NCI-H345 (cell line): ENCODE measurements at places on chromosomes 3 and 15.

GRCh38 chr3:46455231-46456115 lies 9.2 kb downstream of the LTF start:
- DNase-seq, result no peak

DNA sequence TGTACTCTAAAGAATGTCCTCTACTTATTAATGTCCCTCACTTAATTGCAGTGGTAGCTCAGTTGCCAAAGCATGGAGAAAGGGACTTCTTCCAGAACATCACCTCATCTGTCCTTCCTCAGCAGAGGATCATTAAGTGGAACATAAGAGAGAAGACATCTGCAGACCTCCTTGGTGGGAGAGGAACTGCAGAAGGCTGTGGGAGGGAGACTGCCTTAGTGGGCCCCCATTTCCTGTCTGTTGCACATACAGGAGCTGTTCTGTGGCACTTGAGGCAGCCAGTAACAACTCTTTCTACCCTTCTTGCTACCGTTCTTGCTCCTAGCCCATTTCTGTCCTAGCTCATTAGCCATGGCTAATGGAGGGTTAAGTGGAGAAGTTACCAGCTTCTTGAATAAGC lies 33.6 kb downstream of the HPS3 start:
- DNase-seq, result no peak

- no peak for DNase-seq
These were observed 381.2 kb upstream of the ATP11B start for GRCh38 chr3:182412066-182412465.

DNA sequence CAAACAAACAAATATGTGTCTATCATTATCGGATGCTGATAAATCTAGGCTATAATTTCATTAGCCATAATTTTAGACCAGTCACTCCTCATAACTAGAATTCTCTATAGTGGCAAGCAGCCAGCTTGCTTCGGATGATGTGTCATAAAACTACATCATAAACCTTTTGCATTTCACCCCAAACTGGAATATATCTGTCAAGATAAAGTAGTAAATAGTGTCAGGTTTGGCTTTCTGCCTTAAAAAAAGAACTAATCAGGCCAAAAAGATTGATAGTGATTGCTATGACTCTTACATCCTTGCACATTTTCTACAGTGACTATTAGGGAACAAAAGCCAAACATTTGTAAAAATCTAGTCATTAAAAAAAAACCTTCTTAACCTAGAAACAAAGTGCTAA lies 51.0 kb downstream of the DPPA2 start:
- DNase-seq, result no peak

DNA sequence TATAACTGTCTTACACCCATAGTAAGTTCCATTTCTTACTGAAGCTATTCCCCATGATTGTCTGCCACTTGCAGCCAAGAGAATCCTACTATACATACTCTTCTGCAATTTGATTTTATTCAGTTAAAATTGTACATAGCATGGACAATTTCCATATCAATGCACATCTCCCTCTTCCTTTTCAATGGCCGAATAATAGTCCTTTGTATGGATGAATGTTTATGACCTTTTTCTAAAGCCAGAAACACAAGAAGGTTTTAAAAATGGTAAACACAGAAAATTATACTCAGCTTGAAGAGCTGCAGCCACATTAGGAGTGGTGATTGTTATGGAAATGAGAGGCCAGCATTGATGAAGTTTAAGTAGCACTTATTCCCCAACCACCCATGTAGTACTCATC lies 8.5 kb upstream of the ERC2 start:
- DNase-seq, result peak; percentile 14

DNA sequence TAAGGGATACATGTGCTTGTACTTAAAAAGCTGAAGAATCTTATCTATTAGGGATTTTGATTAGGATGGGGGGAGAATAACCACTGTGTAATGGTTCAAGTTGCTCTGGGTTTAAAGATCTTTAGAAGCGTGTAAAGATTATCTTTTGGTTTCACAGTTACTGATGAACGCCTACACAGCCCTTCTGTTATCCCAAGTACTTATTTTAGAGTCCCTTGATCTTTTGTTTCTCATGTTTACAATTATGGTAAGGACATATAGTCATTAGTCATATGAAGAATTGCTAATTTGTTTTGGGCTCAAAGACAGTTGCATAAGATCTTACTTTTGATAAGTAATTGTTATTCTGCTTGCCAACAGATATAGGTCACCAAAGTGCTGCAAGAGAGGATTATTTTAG lies 160.1 kb downstream of the PLCL2 start:
- DNase-seq, result no peak

DNA sequence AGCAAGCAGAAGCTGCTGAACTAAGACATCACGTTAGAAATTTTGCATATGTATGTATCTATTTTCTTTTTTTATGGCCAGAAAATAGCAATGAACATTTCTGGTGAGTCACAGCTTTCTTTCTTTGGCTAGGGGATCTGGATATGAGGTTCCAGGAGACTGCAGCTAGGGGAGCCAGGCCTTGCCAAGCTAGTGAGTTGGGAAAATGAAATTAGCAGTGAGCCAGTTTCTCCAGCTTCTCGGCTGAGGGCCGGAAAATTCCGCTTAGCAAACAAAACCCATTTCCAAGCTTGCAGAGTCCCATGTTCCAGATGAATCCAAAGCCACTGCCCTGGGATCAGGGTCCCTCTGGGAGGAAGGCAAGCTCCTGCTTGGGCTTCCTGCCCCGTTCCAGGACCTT lies 137.6 kb downstream of the SRGAP3 start:
- DNase-seq, result no peak

GRCh38 chr3:47578119-47578632 lies 489 bp downstream of the CSPG5 start:
- peak; percentile 28 for DNase-seq

- no peak for DNase-seq
These were observed 1001.4 kb downstream of the SQOR start for GRCh38 chr15:46636206-46636605.

GRCh38 chr3:154889227-154889634 lies 190.9 kb upstream of the MME start:
- DNase-seq, result no peak

DNA sequence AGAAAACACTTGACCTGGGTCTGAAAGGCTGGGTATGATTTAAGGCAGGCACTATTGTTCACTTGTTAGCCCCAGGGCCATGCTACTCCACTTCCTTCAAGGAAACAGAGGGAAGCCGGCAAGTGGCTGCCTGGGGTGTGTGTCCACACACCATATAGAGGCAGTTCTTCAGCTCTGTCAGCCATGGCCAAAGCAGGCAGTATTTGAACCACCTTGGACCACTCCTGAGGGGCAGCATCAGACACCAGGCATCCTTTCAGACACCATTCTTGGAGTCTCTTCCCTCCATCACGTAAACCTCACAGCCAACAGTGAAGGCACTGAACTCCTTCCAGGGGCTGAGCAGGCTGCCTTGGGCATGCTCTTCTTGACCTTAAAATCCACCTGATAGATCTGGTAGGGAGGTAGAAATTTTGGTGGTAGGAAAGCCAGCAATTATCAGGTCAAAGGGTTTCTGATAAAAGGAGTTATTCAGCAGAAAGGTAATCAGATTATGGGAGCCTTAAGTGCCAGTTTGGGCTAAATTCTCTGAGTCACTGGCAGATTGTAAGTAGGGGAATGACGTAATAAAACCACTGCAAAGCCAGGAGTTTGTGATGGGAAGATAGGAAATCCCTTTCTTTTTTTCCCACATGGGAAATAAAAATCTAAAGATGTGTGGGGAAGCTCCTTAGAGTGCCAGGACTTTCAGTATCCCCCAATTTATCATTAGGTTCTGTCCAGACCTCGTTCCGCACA lies 20.2 kb downstream of the TGFBR2 start:
- no peak for DNase-seq

GRCh38 chr3:160616716-160617115 lies 51.3 kb upstream of the KPNA4 start:
- DNase-seq, result no peak

DNA sequence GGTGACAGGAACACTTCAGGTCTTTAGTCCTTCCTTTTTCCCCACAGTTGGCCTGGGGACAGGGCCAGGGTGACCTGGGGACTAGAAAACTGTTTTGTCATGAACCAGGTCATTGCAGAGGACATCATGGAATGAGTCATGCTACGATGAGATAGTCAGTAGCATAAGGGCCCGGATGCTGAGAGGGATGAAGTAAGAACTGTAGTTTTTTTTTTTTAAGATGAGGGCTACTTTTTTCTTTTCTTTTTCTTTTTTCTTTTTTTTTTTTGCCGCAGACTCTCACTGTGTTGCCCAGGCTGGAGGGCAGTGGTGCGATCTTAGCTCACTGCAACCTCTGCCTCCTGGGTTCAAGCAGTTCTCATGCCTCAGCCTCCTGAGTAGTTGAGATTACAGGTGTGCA lies 8.0 kb downstream of the MAP2K5 start:
- DNase-seq, result no peak

- no peak for DNase-seq
These were observed 363.8 kb upstream of the NAALADL2 start for GRCh38 chr3:174495311-174495710.

- DNase-seq, result no peak
These were observed 1080.8 kb downstream of the TUSC7 start for GRCh38 chr3:117790235-117790987.

GRCh38 chr3:190205739-190206138 lies 85.0 kb upstream of the P3H2 start:
- no peak for DNase-seq

GRCh38 chr3:130895690-130896488 lies 2.0 kb downstream of the ATP2C1 start:
- DNase-seq, result no peak

GRCh38 chr15:82043130-82043673 lies 2.6 kb downstream of the MEX3B start:
- no peak for DNase-seq

- DNase-seq, result no peak
These were observed 23.3 kb downstream of the RASGRF1 start for GRCh38 chr15:79067072-79067833.

- no peak for DNase-seq
These were observed 259.9 kb upstream of the NR2F2 start for GRCh38 chr15:96070636-96071035.

DNA sequence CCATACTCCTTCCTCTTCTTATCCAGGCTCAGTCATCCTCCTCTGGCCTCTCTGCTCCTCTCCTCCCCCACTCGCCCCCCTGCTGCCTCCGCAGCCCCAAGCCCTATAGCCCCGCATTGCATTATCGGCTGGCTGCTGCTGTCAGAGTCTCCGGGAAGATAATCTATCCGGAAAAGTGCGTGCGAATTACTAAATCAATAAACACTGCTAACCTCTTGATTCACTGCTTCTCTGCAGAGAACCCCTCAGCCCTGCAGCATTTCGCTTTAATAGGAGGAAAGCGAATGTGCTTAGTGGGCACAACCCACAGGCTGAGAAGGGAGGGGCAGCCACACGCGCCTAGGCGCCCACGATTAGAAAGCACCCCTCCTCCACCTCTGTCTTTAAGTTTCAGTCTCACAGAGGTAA lies 167.6 kb downstream of the ABHD5 start:
- DNase-seq, result no peak

DNA sequence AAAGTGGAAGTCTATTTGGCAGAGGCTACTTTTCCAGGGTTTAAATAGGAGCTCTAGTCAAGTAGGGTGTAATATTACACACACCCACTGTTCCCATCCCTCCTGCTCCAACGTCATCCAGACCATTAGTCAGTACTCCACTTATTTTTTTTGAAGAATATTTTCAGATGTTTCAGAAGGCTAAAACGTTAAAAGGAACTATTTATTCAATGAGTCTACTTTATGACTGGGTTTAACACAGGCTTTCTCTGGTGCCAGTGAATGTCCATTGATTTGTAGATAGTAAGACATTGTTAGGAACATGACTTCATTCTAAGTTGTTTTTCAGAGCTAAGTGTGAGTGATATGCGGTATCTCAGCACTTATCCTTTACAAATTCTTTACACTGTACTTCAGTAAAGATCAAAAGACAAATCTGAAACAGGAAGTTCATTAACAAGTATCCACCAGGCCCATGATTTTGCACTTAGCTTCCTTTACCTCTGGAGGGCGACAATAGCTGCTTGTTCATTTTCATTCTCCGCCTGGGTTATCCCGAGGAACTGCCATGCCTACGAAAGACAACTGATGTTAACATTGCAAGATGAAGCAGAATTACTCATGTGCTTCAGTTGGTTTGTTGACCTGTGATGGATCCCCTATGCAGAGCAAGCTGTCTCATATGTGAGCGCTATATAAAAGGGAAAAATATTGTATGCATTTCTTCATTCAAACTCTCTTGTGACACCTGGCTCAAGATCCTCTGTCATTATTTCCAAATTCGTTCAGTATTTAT lies 158.7 kb downstream of the USP13 start:
- peak; percentile 72 for DNase-seq

DNA sequence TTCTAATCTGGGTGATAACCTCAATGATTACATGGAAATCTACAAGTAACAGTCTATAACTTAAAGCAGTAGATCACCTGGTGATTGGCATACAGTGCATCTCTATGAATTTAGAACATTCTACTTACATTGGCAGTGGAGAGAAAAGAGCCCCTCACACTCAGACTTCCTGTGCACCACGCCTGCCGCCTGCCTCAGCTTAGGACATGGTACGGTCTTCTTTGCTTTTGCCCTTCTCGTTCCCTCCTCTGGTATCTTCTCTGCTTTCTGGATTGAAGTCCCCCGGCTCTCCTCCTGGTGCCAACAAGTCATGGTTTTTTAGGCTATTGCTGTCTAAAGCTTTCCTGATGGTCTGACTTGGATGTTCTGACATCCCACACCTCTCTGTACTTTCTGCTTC lies 7.9 kb upstream of the KCNMB3 start:
- DNase-seq, result no peak

DNA sequence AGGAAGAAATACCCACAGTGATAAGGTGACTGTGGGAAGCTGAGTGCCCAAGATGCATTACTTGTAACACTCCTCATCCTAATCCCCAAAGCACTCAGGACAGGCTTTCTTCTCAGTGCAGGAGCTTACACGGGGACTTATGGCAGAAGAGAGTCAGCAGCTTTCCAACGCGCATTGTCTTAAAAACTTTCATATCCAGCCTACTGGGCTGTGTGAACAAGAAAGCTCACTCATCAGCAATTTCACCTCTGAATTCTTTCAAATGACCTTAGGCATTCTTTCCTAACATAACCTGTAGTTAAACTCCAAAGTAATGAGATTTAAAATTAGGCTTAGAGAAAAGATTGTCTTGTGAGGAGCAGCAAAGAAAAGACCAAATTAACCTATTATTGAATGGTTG lies 132.3 kb downstream of the KCNAB1 start:
- no peak for DNase-seq

- DNase-seq, result no peak
These were observed 22.5 kb upstream of the BFSP2 start for GRCh38 chr3:133377396-133377795.

GRCh38 chr15:31606194-31606669 lies 279.6 kb downstream of the KLF13 start:
- DNase-seq, result no peak

- DNase-seq, result no peak
These were observed 120.1 kb upstream of the AGBL1 start for GRCh38 chr15:85959611-85960010.

GRCh38 chr3:53795789-53796560 lies 50.2 kb downstream of the CHDH start:
- DNase-seq, result peak; percentile 56

DNA sequence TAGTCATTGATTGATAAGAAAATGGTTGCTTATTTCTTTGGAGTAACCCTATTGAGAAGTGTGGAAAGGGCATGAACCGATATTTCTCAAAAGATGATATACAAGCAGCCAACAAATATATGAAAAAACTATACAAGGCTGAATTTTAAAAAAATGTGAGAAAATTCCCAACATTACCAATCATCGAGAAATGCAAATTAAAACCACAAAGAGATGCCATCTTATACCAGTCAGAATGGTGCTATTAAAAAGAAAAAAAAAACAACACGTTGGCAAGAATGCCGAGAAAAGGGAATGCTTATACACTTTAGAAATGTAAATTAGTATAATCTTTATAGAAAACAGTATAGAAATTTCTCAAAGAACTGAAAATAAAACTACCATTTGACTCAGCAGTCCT lies 77.7 kb upstream of the ROBO1 start:
- no peak for DNase-seq
